Type B pancreatic cell (in vitro differentiated cells): ENCODE measurements at places on chromosomes 1 and 21.

- no peak for DNase-seq
Observed at GRCh38 chr1:203306965-203307541, 1.7 kb downstream of the BTG2 start.

DNA sequence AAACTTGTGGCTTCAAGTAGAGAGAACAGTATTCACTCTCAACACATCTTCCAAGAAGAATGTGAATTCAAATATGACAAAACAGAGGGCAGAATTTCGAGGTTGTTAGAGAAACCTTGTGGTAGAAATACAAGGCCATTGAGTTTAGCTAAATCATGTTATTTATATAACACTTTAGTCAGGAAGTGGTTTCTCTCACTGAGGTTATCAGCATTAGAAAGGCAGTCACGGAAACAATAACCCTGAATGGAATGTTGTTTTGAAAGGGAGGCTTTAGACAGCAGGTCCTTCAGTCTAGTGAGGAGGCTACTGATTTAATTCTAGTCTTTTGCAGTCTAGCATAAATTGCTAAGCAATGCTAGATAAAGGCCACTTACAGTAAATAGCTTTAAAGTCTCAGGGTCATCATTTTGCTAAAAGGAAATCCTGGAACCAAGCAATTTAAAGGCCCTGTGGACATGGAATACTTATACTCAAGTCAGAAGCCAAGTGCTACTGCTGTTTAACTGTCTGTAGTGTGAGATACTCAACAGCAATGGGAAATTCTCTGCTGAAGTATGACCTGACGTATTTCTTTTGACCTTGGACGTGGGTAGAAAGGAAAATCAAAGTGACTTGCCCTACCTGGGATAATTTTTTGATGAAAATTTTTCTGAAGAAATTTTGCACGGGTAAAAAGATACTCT is 89.0 kb upstream of the CHODL start:
- DNase-seq = no peak

- DNase-seq = no peak
Observed at GRCh38 chr21:39056636-39057035, 126.6 kb downstream of the PSMG1 start.

DNA sequence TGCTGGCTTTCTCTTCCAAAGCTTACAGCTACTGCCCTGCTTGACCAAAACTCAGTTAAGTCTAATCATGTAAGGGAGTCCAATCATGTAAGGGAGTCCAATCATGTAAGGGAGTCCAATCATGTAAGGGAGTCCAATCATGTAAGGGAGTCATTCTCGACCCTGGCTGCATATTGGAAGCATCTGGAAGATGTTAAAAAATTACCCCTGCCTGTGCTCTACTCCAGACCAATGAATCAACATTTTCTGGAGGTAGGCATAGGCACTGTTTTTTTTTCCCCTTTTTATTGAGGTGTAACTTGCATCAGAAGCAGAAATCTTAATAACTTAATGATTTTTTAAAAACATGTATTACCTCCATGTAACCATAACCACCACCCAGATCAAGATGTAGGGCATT is 9.4 kb downstream of the PIGP start:
- no peak for DNase-seq

GRCh38 chr1:3518256-3518655 is 63.8 kb downstream of the ARHGEF16 start:
- no peak for DNase-seq

- DNase-seq = no peak
Observed at GRCh38 chr1:21680381-21680780, 11.2 kb upstream of the RAP1GAP start.

DNA sequence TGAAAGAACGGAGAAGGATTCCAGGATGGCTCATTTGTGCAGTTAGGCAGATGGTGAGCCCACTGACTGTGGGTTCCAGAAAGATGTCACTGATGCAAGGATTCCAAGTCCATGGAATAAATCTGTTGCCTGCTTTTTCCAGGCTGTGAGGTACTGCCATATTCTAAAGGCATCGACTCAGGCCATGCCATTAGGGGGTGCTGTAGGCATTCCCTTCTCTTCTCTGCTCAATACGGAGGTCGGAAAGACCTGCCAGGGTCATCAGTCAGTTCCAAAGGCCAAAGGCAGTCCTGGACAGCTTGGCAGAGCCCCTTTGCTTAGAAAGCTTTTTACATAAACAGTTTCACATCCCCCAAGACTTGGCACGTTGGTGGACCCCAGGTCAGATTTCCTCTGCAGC is 31.7 kb upstream of the TMEM125 start:
- DNase-seq = no peak

- DNase-seq = no peak
Observed at GRCh38 chr21:21213297-21213696, 215.1 kb downstream of the NCAM2 start.

DNA sequence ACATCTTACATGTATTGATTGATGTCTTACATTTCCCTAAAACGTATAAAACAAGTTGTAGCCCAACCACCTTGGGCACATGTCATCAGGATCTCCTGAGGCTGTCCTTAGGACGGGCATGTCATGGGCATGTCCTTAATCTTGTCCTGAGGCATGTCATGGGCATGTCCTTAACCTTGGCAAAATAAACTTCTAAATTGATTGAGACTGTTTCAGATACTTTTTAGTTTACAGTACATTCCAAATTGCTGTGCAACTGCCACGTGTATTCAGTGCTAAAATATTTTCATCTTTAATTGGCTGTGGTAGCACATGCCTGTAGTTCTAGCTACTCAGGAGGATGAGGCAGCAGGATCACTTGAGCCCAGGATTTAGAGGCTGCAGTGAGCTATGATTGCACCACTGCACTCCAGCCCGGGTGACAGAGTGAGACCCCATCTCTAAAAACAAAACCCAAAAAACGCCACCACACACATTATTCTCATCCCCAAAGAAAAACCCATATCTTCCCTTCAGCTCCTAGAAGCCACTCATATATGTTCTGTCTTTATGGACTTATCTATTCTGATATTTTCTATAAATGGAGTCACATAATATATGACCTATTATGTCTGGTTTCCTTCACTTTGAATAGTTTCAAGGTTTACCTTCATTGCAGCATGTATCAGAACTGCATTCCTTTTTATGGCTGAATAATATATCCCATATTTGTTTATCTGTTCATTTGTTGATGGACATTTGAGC is 96.0 kb upstream of the BTG3 start:
- no peak for DNase-seq

DNA sequence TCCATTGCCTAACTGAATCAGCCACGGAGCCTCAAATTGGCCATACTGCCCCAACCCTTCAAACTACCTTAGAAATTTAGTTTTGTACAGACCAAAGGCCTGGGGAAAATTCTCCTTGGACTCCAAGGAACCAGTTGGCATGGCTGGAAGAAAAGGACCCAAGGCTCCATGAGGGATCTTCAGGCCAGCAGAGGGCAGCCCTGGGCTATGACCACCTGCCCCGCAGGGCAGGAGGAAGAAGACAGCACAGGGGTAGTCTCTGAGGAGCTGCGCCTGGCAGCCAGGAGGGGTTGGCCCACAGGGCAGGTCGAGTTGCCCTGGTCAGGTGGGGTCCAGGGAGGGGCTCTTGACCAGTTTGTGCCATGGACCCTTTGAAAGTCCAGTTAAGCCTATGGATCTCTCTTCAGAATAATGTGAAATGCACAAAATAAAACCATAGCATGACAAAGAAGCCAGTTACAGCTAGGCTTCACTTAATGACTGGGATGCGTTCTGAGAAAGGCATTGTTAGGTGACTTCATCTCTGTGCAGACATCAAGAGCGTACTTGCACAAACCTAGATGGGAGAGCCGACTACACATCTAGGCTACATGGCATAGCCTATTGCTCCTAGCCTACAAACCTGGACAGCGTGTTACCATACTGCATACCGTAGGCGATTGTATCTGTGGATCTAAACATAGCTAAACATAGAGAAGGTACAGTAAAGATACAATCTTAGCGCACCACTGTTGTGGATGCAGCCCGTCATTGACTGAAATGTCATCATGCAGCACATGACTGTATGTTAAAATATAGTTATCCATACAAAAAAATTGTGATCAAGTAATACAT is 26.1 kb downstream of the CACNA1S start:
- no peak for DNase-seq

- DNase-seq = no peak
Observed at GRCh38 chr1:186055846-186056245, 319.2 kb downstream of the TPR start.

- no peak for DNase-seq
Observed at GRCh38 chr1:244636488-244637259, 16.3 kb upstream of the DESI2 start.

GRCh38 chr1:205396967-205397616 is 24.8 kb downstream of the LEMD1 start:
- DNase-seq = no peak

- no peak for DNase-seq
Observed at GRCh38 chr1:3033040-3033789, 11.9 kb downstream of the ACTRT2 start.
